Suppressor macrophage treated with lipopolysaccharide for 4 hours (primary cell): ENCODE measurements at places on chromosomes 5 and 9.

DNA sequence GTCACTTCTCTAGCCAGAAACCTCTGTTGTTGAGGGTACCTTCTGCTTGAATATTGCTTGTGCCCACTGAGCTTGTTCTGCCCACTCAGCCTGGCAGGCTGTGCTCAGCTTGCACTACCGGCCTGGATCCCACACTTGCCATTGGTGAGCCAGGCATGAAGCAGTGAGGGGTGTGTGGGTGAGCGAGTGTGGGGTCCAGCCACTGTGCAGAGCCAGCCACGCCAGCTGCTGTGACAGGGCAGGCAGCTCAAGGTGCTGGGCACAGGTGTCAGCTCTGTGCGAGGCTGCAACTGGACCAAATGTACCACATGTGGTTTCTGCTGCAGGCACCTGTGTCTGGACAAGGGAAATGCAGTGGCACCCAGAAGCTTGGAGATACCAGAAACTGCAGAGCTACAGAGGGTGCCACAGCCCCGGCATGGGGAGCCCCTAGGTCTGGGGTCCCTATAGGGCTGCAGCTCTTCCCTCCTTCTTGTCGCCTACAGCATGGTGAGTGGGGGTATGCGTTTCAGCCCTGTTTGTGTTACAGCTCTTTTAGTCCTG lies 305.1 kb upstream of the RIOK2 start:
- DNase-seq: no peak

DNA sequence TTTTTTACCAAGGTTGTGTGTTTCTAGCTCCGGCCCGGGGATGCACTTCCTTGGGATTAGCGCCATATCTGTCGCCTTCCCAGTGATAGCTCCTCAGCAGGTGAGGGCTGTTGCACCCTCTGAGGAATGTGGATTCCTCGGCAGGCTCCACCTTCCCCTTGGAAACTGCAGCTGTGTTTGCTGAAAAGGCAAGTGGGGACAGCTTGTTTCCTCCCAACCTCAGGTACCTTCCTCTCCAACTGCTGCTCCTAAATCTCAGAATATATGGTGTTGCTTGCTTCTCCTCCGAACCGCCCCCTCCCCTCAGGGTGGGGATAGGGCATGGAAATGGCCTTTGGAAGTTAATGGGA lies 1.3 kb downstream of the SLC1A1 start:
- DNase-seq: no peak

GRCh38 chr5:160278343-160278742 lies 34.0 kb downstream of the CCNJL start:
- DNase-seq: no peak

DNA sequence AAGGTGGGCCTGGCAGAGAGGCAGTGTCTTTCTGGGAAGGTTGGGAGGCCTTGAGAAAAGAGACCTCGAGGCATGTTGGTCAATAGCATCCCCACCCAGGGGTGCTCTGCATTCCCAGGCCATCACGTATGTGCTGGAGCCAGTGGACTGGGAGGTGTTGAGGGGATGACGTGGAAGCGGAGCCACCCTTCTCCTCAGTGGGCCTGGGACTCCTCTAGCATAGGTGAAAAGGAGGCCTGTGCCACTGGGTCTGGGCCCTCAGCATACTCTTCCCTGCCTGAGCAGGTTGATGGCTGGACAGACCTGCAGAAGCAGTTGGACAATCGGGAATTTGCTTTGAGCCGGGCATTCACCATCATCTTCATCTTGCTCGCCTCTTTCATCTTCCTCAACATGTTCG lies 25.5 kb downstream of the PITX1 start:
- DNase-seq: no peak
